ENCODE measurements at places on chromosomes 7 and 10.

DNA sequence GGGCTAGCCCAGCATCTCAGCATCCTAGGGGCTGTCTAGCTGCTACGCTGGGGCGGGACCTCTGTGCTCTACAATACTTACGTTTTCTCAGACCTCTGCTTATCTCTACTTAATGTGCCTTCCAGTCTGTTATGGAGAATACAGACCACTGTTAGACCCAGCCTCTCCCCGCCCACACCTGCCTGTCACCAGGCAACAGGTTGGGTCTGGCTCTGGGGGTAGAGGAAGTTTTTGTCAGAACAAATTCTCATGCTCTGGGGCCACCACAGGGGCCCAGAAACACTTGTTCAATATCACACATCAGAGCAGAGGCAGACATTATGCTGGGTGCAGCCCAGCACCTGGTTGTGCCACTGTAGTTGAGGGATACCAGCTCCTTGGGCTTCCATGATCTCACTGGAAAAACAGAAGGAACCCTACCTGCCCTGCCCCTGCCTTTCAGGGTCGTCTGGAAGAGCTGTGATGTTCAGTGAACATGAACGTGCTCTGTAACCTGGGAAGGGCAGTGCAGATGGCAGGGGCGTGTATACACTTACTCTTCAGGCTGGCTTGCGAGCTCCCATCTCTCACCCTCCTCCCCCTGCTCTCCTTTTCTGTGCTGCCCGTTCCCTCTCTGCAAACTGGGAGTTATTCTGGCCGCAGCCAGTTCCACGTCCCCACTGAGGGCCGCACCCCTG, 135.2 kb upstream of the PODXL start:
- DNase-seq, result no peak

- DNase-seq, result peak; percentile 69
These were observed 103.0 kb upstream of the KLF6 start for GRCh38 chr10:3887885-3888476.

DNA sequence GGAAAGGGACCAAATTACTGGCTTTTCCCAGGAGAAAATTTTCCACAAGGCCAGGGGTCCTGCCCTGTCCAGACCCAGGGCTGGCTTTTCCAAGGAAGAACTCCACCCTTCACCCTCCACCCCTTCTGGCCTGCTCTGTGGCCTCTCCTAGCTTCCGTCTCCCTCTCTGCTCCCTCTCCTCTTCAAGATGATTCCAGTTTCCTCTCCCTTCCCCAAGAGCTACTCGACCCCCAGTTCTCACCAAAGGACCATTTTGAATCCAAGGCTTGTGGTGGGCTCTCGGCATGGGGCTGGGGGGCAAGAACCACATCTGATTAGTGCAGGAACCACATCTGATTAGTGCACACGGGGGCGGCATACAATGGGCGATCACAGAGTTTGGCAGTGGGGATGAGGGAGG, 7.7 kb downstream of the CHAT start:
- no peak for DNase-seq

- DNase-seq, result no peak
These were observed 324.2 kb downstream of the CDK14 start for GRCh38 chr7:90920336-90920735.

DNA sequence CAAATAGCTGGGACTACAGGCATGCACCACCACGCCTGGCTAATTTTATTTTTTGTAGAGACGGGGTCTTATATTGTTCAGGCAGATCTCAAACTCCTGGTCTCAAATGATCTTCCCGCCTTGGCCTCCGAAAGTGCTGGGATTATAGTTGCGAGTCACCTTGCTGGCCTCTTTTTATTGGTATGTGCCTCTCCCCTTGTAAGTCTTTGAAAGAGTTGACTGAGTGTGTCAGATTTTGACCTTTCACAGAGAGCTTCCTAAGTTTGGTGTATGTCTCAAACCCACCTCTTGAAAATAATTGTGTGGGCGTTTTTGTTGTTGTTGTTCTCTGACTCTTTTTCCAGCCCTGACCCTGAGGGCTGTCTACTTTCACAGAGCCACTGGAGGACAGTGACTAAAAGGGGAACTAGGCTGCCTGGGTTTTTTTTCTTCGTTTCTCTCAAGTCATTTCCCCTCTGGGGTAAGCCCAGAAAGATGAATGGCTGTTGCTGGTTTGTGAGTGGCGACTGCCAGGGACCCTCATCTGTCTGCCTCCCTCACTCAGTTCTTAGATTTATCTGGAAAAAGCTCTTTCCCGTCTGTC, 262.8 kb downstream of the ZEB1 start:
- DNase-seq, result no peak

DNA sequence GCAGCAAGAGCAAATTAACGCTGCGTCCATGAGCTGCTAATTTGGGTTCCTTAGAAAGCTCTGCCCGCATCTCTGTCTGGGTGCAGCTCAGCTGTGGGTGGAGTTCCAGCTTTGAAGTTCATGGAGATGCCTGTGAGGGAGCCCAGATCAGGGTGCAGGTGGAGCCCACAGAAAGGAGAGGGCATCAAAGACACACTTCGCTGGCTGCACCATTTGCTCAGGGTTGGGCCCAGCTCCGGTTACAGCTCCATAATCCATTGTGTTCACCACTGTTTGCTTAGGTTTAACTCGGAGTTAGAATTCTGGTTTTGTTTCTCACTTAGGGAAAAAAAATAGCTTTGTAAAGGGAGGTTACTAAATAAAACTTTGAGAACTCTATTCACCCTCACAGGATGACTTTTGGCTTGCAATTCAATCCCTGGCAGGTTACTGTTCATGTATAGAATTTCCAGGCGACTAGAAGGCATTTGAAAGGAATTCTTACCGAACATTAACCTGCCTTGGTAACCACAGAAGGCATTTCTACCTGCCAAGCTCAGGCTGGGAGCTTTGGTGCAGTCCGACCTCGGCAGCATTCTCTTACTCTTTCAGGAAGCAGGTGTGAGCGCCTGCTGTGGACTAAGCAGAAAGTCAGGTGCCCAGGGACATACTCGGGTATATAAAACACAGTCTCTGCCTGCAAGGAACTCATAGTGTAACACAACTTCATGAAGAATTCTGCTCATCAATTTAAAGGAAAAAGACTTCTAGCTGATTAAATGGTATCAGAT, 179.5 kb upstream of the RNF32 start:
- DNase-seq, result no peak

DNA sequence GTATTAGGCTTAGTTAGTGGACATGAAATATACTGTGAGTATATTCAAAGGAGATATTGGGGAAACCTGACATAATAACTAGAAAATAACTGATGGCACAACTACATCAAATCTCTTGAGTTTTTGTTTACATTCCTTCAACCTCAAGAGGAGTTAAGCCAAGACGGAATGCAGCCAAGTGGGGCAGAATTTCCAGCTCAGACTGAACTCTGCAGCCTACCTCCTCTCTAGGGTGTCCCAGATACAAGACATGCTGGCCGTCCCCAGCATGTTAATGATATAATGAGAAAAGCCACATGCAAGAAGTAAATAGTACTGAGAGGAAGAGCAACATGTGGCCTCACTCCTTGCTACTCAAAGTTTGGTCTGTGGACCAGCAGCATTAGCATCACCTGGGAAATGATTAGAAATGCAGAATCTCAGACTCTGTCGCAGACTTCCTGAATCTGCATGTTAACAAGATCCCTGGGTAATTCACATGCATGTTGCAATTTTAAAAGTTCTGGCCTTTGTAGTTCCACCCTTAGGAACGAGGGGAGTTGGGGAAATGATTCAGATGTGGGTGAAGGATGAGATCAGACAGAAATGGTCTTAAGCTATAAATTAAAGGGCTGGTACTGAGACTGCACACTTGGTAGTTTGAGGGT, 118.4 kb upstream of the CACUL1 start:
- no peak for DNase-seq

GRCh38 chr10:119703903-119704508, 21.8 kb upstream of the INPP5F start:
- DNase-seq, result no peak

GRCh38 chr10:1677307-1677939, 59.9 kb downstream of the ADARB2 start:
- DNase-seq, result no peak

DNA sequence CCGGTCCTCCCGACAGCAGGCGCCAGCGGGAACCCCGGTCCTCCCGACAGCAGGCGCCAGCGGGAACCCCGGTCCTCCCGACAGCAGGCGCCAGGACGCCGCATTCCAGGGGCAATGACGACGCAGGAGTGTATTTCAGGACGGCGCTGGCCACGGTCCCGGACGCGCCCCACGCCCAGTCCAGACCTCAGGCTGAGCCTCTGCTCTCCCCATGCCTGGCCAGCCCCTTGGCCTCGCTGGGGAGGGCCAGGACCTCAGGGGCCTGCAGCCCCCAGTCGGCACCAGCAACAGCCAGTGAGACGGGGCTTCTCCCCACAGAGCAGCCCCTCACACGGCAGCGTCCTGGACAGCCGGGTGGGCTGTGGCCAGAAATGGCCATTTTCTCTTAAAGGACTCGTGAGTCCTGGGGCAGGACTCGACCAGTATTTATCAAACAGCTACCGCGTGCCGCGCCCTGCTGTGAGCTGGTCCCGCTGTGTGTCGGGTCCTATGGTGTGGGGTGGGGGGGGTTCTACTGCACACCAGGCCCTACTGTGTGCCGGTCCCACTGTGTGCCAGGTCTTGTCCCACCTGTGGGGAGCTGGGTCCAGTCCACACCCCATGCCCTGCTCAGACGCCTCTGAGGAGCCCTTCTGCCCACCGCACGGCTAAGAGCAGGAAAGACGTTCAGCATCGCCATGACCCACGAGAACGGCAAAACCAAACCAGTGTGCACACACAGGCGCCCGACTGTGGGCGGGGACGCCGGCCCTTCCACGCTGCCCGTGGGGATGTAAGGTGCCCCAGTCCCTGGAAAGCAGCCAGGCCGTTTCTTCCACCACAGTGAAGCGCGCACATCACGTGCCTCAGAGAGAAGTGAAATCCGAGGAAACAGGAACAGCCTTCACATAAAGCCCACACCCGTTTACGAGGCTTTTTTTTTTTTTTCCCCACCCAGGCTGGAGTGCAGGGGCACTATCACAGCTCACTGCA, 33.3 kb downstream of the GET4 start:
- DNase-seq, result no peak

GRCh38 chr10:7443036-7443435, 32.2 kb upstream of the SFMBT2 start:
- DNase-seq, result no peak
